ENCODE measurements at places on chromosomes 16 and 17. TPM values are rescaled to one million over a fixed set of nuclear protein-coding genes. Genes with fewer than 3 reads are reported as not detected.

GRCh38 chr17:73128496-73128895 is 36.0 kb upstream of the SLC39A11 start:
- no peak for DNase-seq

DNA sequence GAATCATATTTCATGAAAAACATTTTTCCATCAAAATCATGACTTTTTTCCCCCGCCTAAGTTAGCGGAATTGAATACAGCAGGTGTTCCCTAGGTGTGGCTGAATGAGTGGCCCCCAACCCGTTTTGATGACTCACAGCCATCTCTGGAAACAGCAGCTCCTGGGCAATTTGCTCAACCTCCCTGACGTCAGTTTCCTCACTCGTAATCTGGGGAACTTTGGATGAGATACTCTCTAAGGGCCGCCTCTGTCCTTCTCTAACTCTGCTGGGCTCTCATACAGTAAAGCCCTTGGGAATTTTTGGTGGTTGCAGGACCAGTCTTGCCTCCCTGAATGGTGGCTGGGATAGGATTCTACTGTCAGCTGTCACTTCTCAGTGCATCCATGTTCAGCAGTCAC is 11.6 kb upstream of the NTN1 start:
- no peak for DNase-seq

- DNase-seq: no peak
Measured at GRCh38 chr17:75763613-75764416, 1.2 kb downstream of the GALK1 start.

DNA sequence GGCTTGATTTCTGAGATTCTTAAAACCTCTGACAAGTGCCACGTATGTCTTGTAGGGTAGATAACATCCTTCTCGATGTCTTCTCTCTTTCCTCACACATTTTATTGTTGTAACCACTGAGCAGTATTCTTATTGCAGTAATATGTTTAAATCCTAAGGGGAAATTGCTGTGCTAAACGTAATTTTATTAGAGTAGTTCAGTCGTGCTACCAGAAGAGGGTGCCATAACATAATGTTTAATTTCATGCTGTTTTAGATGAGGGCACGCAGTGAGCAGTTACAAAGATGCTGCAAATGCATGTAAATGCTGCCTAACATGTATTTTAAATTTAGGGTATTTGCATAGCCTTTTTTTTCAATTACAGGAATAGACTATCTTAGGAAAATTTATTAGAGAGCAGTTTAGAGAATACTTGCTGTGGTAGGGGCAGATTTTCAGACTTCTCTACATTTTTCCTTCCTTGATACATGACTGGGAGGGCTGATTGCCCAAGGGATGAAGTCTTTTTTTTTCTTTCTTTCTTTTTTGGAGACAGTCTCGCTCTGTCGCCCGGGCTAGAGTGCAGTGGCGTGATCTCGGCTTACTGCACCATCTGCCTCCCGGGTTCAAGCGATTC is 51.7 kb downstream of the GAN start:
- peak; percentile 57 for DNase-seq

SLX1B gene
- 31.8 TPM for total RNA-seq

PRAC1 gene
- total RNA-seq: not detected

DNA sequence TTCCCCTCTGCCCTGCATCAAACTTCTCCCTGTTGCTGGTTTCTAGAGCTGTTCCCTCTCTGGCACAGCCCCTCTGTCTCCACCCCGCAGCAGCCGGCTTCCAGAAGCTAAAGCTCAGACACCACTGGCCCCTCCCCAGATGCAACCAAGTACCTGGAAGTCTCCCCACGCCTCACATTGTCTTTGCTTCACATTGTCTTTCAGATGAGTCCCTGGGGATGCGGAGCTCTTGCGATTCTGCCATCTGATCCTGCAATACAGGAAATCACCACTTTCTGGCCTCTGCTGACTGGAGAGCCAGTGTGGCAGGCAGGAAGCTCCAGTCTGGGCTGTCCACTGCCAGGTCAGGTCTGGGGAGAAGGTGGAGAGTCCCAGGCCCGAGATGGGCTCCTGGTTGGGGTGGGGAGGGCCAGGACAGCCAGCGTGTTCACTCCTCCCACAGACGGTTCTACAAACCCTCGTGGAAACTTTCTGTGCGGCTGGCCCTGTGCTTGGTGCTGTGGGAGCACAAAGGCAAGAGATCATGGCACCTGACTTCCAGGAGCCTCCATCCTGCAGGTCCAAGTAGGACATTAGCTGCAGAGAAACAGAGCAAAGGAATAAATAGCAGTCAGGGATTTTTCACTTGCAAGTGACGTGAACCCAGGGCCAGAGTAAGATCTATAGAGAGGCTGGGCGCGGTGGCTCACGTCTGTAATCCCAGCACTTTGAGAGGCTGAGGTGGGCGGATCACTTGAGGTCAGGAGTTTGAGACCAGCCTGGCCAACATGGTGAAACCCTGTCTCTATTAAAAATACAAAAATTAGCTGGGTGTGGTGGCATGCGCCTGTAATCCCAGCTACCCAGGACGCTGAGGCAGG is 47.9 kb upstream of the MAP3K14 start:
- DNase-seq: no peak

DNA sequence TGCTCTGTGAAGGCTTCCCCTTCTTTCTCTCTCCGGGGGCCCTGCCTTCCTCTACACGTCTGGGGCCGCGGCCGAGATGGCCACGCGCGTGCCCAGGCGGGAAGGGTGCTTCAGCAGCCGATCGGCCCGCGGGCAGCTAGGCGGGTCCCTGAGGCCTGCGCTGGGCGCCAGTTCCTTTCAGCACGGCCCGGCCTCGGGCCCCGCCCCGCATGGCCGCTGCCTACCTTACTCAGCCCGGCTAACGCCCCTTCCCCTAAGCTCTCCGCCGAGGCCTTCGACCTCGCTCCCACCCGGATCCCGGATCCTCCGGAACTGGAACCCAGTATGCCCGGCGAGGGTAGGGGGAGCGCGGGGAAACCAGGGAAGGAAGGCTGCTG is 335 bp downstream of the TMEM11 start:
- DNase-seq: no peak

DNA sequence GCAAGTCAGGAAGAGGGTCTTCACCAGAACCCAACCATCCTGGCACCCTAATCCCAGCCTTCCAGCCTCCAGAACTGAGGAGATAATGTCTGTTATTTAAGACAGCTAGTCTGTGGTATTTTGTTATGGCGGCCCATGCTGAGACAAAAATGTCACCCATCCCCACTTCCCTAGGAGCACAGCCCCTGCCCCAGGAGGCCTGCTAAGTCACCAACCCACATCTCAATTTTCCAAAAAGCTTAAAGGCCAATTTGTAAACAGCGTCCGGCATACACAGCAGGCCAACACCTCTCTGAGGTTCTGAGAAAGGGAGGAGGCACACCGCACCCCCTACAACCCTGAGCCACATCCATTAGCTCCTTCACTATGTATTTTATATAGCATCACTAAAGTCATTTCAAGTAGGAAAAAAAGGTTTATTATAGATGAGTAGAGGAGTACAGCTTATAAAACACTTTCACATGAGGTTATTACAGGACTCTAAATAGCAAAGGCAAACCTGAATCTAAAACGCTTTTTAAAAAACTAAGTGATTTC is 6.9 kb downstream of the TMEM170A start:
- no peak for DNase-seq

DNA sequence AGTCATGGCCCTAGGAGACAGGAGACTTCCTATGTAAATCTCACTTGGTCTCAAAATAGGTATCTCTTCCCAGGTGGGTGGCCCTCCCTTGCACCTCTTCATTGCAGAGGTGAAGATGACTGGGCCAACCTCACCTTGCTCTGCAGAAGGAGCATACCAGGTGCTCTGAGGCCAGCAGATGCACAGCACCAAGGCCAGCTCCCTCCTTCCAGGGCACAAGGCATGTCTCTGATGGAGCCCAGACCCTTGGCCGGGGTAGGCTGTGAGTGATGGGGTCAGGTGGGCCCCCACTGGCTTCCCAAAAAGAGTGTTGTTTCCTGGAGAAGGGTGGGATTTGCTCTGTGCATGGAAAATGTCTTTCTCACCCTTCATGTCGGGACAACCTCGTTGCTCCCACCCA is 12.8 kb downstream of the CACNG5 start:
- DNase-seq: peak; percentile 35

FADS6 gene
- total RNA-seq: not detected

CIBAR2 gene
- not detected for total RNA-seq

DNA sequence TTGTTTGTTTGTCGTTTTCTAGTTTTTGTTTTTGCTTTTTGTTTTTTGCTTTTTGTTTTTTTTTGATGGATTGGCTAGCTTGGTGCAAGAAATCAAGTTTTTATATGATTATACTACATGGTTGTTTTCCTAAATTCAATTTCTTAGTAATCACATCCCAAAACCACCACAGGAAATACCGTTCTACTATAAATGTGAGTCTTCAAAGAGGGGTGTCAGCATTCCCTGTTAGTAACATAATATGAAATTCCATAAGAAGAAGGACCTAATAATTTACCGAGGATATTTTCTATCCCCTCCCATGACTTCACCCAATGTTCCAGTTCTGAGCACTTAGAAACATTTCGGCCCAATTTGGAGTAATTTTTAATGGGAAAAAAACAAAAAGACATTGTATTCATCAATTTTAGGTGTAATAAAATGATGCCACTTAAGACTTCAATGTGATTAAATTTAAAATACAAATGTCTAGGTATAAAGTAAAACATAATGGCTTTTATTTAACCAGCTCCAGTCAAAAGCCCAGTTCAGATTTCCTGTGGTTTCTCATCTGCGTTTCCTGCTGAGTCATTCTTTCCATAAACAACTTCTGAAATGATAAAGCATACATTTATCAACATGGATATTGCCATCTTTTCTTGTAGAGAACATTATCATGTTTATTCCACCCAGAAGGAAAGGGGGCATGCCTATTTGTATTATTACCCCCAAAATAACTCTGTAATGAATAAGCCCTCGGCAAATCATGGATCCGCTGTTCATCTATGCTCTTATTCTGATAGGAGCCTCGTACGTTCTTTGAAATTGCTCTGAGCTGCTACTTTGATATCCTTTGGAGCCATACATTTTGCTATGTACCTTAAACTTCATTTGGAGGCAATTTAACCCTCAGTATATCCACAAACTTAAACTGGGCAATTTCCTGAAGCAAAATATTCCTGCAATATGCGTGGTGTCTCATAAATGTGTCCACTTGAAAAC is 28.1 kb downstream of the HSBP1 start:
- peak; percentile 46 for DNase-seq

DNA sequence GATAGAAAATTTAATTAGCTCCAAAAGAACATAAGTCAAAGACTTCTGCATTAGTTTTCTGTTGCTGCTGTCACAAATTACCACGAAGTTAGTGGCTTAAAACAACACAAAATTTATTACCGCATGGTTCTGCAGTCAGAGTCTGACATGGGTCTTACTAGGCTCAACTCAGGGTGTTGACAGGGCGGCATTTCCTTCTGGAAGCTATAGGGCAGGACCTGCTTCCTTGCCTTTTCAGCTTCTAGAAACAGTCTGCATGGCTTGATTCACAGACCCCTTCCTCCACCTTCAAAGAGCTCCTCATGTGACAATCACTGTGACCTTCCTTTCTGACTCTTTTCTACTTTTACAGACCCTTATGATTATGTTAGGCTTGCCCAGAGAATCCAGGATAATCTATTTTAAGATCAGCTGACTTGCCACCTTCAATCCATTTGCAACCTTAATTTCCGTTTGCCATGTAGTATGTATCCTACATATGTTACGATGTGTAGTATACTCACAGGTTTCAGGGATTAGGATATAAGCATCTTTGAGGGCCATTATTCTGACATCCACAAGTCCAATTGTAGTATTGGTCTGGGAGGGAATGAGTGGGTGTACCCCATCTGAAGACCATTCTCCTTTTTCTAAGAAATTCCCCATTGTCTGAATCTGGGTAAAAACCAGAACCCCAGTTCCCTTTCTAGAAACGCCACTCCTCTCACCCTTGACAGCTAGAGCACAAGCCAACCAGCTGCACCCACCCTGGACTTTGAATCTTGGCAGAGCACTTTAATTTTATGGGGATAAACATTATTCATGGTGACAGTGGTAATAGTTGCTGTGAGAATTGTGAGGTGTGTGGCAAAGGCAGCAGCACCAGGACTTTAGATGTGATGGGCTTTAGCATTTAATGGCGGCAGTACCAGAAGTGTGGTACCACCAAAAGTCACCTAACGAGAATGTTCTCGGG is 265.5 kb downstream of the KCNJ2 start:
- DNase-seq: no peak

DNA sequence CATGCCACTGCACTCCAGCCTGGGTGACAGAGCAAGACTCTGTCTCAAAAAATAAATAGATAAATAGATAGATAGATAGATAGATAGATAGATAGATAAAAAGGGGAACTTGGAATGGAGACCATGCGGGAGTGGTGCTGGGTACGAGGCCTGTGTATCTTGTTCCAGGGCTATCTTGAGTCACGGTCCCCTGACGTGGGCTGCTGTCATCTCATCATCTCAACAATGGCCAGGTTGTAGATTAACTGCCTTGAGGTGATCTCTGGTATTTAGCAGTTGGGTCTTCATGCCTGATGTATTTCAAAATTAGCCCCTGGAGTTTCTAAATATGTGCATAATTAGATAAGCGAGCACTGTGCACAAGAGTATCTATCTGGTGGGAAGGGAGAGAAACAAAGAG is 212.1 kb downstream of the CDRT15L2 start:
- DNase-seq: no peak

DNA sequence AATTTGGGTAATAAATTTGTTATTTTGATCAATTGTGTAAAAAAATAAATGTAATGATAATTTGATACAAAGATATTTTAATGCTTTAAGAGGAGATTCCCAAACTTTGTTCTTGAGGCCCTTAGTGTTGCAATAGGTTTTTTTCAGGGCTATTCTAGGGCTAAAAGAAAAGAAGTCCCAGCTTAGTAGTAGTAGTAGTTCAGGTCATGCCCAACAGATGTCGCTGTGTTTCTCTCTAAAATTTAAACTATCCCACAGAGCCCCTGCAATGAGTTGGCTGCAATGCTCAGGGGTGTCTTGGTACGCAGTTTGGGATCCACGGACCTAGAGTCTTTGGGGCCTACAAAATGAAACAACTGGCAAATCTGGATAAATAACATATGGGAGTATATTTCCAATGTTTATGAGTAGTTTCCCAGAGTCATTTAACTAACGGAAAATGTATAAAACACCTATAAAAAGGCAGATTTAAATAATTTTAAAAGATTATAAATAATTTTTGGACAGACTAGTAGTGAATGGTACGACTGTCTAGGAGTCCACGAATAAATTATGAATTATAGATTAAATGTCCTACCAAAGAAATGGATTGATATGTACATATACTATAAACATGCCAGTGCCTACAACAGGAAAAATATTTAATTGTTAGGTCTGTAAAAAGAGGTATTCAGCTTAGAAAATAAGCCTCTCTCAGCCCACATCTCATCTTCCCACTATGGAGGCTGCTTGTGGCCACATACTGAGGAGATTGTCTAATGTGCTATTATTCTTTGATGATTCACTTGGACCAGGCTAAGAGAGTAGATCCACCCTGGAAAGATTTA is 228.5 kb upstream of the PMFBP1 start:
- peak; percentile 52 for DNase-seq

GRCh38 chr17:17526369-17526768 is 30.2 kb upstream of the RASD1 start:
- DNase-seq: no peak

GRCh38 chr16:48558371-48558841 is 51.6 kb downstream of the N4BP1 start:
- no peak for DNase-seq

KRTAP4-4 gene
- not detected for total RNA-seq

Measured in SJSA1 (cell line).